Ecto neural progenitor cell (in vitro differentiated cells): ENCODE measurements at places on chromosomes 16 and 17.

DNA sequence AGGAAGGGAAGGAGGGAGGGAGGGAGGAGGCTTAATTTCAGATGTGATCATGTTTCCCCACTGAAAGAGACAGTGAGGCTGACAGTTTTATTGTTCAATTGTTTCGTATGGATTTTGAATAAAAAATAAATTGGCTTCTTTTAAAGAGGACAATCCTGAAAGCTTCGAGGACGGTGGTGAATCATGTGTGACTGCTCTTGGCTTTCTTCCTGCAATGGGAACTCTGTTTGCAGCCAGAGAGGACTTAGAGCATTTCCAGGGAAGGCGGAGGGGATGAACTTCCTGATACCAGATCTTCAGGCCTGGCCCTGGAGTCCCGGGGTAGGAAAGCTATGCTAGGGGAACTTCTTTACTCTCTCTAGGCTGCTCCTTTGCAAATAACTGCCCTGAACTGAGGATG lies 72.8 kb upstream of the C16orf82 start:
- DNase-seq, result no peak

DNA sequence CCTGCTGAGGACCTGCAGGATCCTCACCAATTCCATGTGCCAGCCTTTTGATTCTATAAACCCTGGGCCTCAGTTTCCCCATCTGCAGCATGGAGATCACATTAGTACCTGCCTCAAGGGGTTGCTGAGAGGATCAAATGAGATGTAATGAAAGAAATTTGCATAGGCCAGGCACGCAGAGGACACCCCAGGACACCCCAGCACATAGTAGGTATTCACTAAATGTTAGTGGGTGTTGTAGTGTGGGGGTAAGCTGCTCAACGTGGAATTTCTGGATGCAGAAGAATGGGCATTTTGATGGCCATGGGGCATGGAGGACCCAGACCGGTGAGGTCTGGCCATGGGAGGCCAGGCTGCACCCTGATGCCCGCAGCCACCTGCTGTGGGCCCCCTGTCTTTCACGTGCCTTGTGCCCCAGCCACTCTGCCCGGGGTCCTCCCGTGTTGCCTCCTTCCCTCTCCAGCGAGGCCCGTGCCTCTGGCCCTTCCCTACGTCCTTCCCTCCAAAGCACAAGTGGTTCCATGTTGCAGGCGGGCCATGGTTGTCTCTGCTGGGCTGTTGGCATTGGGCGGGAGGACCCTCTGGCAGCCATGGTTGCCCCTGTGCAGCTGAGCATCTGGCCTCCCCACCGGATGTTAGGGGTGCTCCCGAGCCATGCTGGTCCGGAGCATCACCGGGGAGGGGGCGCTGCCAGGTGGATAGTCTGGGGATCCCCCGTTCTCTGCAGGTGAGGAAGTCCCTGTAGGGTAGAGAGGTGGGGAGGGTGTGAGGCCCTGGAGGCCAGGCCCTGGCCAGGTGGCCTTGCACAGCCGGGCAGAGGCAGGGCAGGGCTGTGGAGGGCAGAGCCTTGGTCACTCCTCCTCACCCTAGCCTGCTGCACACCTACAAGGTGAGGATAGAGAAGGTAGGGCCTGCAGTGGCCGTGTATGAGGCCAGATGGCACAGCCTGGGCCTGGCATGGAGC lies 8.6 kb downstream of the MAP2K3 start:
- no peak for DNase-seq

- no peak for DNase-seq
Measured at GRCh38 chr17:51142597-51142996, 10.8 kb upstream of the NME1 start.

DNA sequence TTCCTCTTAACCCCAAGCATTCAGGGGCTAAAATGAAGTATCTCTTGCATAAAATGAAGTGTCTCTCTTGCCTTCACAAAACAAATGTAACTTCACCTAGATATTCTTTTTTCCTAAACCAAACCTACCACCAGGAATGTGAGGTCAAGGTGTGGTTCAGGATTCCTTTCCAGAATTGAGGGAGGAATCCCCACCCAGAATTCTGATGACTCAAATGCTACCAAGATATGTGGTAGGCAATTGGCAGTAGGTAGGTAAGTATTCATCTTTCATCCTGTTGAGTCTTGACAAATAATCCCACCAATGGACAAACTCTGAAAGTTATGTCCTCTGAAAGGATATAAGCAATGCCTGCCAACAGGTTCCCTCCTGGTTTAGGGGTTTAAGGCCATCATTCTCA lies 26.2 kb downstream of the TRIM16 start:
- DNase-seq, result no peak

DNA sequence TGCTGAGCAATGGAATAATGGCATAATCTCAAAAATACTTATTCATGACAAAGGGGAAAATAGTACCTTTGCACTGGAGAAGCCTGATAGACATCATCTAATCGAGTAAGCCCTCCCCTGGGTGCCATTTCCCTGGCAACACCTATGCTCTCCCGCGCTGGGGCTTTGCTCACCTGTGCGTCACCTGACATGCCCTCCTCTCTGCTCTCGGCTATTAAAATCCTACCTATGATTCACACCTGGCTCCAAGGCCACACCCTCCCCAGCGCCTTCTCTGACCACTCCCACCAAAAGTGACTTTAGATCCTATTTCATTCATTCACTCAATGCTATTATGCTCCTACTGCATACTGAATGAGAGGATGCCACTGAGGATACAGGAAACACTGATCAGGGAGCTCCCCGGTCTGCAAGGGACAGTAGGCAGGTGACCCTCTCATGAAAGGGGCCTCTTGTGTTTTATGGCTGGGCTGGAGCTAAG lies 83.9 kb downstream of the NT5M start:
- no peak for DNase-seq
